GM12878 (cell line): ENCODE measurements at places on chromosomes 13 and 19.

GRCh38 chr13:40141859-40142555, 486.5 kb downstream of the COG6 start:
- DNase-seq, result no peak

DNA sequence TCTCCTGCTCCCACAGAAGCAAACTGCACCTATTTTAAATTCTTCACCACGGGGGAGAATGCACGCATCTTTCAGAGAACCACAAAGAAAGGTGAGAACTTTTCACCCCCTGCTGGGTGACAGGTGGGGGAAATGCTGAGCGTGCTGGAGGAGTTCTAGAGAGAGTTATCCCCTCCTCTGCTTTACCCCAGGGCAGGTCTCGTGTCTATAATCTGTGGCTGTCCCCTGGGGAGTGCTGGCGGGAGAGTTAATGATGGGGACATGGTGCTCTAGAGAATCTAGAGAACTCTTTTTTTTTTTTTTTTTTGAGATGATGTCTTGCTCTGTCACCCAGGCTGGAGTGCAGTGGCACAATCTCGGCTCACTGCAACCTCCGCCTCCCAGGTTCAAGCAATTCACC, 6.8 kb downstream of the CACNG6 start:
- DNase-seq, result no peak

DNA sequence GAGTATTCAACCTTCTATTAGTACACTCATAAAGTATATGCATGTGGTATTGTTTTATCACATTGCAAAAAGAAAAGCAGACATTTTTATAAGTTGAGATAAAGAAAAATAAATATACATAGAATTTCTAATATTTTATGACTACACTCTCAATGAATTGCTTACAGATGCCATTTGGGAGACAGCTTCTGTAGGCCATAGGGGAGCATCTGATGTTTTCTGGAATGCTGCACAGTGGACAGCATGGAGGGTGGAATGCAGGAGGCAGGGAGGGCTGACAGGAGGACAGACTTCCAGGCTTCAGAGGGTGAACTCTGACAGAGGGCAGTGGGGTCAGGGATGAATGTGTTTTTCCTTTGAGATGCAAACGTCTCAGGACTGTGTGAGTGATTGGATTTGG, 45.8 kb downstream of the MIPEP start:
- DNase-seq, result no peak

DNA sequence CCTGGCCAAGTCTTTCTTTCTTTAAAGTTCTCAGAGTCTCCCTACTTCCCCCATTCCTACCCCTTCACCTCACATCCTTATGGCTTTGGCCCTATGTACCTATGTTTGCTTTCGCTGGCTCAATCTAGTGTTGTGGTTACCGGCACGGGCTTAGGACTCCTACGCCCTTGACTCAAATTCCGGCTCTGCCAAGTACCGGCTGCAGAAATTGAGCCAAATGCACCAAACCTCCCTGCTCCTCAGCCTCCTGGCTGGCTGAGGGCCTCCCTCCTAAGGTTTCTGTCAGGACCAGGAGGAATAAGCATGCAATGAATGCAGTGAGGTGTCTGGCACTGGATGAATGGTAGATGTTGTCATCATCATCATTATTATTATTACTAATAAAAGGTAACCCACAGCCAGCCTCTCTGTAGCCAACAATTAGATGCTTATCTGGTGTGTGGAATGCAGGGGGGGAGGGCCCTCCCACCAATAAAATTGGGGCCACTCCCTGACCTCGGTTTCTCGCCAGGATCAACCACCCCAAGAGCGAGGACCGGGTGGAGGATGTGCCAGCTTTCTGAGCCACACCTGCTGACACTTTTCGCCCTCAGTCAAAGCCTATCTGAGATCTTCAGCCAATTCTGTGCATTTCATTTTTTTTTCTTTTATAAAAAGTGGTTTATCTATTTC, 20.7 kb downstream of the KLK5 start:
- no peak for DNase-seq
